ENCODE measurements at places on chromosomes 7 and 10.

DNA sequence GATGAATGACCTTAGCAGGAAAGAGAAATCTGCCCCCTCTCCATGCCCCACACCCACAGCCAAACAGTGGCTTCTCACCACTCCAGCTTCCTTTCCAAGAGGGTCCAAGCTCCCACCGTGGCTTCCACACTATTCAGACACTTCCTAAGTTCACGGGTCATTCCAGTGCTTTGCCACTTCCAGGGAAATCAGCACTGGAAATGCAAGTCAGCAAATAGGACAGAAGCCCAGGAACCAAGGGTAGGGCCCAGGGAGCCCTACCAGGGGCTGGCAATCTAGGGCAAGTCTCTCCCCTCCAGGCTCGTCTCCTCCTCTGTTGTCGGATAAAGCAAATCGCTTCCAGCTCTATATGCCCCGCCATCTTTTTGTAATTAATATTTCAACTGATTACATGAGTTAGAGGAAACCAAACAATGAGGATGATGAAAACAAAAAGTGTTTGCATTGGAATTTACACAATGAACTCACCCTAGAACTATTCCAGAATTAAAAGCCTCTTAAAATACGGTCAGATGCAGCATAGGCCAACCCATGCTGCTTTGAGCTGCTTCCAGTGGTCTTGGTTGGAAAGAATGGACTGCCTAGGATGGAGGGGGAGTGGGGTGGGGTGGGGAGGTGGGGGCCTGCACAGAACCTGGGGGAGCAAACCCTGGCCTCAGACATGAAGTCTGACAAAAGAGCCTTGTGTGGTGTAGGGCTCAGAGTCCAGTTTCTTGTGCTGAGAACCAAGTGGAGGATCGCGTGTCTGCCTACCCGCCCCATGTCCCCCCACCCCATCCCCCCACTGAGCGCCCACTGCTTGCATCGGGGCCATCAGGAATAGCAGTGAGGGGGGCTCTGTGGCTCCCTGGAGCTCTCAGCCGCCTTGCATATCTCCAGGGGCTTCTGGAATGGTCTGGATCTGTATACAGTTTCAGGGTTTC lies 74.6 kb upstream of the CPXM2 start:
- no peak for DNase-seq

DNA sequence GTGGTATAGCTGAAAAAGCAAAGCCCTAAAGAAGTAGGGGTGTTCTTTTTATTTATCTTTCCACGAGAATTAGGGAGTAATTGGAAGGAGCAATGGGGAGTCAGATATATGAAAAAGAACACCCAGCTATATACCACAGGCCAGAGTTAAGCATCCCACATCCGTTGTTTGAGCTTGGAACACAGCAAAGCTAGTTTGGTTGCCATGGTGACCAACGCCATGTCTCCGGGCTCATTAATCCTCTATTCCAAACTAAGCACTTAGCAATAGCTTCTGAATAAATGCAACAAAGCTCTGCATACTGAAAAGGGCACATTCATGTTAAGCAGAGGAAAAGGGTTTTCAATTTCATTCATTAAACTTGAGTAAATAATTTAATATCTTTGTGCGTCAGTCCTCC lies 23.5 kb downstream of the ASB4 start:
- DNase-seq, result no peak

DNA sequence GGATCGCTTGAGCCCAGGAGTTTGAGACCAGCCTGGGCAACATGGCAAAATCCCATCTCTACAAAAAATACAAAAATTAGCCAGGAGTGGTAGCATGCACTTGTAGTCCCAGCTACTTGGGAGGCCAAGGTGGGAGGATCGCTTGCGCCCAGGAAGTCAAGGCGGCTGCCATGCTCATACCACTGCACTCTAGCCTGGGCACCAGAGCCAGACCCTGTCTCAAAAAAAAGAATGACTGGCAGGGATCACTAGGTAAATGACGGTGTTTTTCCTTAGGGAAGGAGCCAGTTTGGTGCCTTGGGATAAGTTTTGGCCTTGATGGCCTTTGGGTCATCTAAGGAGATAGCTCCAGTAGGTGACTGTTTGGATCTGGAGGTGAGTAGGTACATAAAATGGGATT lies 8.9 kb downstream of the TMEM248 start:
- DNase-seq, result no peak

GRCh38 chr10:63769367-63769766 lies 248.2 kb downstream of the REEP3 start:
- no peak for DNase-seq

DNA sequence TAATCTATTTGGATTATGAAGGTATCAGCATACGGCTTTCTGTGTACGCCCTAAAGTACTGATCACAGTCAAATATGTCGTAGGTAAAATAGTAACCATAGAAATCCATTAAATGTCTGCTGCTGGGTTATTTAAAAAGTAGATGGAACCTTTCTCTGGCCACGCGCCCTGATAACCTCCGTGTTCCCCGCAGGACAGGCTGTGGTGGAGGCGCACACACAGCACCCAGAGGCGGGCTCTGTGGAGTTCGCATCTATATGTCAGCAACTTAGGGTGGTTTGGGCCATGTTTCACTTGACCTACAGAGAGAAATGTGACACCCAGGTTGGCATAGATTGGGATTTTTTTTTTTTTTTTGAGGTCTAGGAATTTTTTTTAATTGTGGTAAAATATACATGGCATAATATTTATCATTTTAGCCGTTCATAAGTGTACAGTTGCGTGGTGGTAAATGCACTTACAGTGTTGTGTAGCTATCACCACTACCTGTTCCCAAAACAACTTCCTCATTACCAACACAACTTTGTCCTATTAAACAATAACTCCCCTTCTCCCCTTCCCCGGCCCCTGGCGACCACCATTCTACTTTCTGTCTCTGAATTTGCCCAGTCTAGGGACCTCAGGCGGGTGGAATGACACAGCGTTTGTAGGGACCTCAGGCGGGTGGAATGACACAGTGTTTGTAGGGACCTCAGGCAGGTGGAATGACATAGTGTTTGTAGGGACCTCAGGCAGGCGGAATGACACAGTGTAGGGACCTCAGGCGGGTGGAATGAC lies 15.4 kb downstream of the PPP2R2D start:
- no peak for DNase-seq

All from stimulated activated naive B cell treated with anti-CD40 and anti-IgM and Interleukin-4, amounts not matched to agents 10 μg/mL and 1 μg/mL and 100 μg/mL, for 72 hours (primary cell).